Fibroblast of villous mesenchyme (primary cell): ENCODE measurements at places on chromosomes 7 and 10. TPM values are rescaled to one million over a fixed set of nuclear protein-coding genes. Genes with fewer than 3 reads are reported as not detected.

The KIF11 gene
- 11.9 and 20.7 TPM in 2 replicates for total RNA-seq

The BTBD16 gene
- not detected in 2 replicates for total RNA-seq

The KIF20B gene
- total RNA-seq, result 10.3 and 19.9 TPM in 2 replicates

DNA sequence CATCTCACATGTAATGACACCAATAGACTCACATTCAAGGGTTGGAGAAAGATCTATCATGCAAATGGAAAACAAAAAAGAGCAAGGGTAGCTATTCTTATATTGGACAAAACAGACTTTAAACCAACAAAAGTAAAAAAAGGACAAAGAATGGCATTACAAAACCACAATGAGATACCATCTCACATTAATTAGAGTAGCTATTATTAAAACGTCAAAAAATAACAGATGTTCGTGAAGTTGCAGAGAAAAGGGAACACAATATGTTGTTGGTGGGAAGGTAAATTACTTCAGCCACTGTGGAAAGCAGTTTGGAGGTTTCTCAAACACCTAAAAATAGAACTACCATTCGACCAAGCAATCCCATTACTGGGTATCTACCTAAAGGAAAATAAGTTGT is 197.0 kb downstream of the SNX13 start:
- no peak for DNase-seq

- peak; percentile 76 for DNase-seq
Measured at GRCh38 chr7:134618756-134619530, 27.7 kb upstream of the BPGM start.

DNA sequence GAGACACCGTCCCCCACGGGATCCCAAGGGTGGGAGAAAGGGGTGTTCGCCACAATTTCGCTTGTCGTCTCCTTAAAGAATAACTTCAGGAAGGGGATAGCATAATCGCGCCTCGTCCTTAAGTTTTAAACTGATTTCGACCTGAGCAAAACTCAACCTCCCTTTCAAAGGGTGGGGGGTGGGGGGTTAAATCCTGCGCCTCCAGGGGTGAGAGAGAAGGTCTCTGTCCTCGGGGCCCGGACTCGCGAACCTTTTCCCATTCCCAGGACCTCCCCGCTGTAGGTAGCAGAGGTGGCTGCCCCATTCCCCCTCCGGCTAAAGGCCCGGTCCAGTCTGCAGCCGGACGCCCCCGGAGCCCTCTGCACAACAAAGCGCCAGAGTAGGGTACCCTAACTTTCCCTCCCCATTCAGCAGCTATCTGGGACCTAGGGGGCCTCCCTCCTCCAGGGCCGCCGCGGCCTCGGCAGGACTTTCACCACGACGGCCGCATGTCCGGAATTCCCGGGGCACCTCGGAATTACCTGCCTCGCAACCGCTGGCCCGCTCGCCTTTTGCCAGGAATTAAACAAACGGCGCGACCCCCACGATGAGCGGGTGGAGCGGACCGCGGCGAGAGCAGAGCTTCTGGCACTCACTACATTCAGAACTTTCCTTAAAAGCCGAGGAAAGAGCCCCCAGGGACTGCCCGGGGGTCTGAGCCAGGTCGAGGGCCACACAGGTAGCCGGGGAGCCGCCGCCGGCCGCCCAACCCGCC is 1.7 kb downstream of the CDK6 start:
- DNase-seq, result no peak

- DNase-seq, result peak; percentile 19
Measured at GRCh38 chr10:184911-185310, 49.7 kb downstream of the ZMYND11 start.

DNA sequence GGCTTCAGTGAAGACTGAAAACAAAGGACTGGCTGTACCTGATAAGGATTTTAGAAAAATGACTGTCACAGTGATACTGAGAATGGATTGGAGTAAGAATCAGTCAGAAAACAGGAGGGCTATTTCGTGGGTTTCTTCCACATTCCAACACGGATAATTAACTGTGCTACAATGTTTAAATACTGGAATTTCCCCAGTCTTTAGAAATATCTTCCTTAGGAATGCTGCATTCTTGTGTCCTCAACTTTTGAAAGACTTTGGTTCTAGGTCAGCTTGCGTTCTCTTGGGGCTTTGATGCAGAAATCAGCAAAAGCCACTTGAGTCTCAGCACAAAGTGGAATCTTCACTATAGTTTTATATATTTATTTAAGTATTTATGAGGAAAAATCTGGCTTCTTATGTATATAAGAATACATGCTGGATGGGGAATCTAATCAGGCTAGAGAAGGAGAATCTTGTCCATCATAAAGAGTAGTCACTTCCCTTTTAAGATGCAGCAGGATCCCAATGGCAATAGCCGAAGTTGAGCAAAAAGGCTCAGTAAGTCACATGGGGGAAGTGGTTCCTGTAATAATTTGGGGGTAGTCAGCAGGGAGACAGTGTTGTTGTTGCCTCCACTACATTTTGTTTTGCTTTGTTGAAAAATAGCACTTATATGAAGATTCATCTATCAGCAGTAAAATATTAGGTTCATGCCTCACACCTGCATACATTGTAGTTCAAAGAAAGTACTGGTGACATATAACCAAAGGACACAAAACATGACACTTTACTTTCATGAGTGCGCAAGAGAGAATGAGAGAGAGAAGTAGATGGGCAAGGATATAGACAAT is 86.0 kb downstream of the CH25H start:
- DNase-seq, result no peak
